ENCODE measurements at places on chromosomes 3 and 15. TPM values are rescaled to one million over a fixed set of nuclear protein-coding genes. Genes with fewer than 3 reads are reported as not detected.

GRCh38 chr15:50244153-50244552, 21.4 kb downstream of the HDC start:
- no peak for DNase-seq
- no peak overlapping the region for H3K4me3 ChIP-seq
- no peaks in the 10 kb centered on the region for H3K27me3 ChIP-seq
- no peak overlapping the region for H3K27ac ChIP-seq
- peaks cover 24% of the 10 kb centered on the region for H3K4me1 ChIP-seq

DNA sequence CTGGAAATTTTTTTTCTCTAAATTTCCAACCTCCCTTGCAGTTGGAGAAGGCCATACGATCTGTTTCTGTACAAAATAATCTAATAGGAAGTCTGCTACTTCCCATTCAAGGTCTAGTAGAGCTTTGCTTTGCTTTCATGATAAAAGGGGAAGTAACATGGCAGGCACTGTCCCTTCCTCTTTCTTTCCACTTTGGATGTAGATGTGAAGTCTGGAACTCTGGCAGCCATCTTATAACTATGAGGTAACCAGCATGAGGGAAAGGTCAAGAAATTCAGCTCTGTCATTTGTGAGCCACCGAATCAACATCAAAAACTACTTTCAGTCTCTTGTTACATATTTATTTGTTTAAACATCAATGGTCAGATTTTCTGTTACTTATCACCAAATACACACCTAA, 156.3 kb downstream of the MTHFS start:
- H3K27me3 ChIP-seq = peaks cover 6% of the 10 kb centered on the region
- no peak overlapping the region for H3K27ac ChIP-seq
- no peaks in the 10 kb centered on the region for H3K4me1 ChIP-seq
- DNase-seq = no peak

DNA sequence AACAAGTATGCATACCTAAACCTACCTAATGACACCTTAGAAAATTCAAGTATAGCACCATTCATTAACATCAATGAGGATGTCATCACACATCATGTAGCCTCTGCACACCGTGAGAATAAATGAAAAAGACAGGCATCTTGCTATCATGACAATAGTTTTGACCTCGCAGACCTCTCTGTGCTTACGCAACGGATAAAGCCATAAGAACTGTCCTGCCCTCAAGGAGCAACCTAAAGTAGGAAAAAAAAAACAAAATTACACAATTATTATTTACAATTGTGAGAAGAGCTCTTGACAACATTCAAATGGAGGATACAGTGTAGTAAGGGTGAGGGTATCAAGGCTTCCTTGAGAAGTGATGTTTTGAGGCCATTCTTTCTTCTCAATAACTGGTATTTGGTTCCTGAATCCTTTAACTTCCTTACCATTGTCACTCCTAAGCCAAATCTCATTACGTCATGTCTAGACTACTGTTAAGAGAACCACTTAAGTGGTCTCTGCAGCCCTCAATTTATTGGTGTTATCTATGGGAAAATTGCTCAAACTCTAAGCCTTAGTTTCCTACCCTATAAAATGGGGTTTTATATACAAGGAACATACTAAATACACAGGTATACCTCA, 7.0 kb upstream of the SETD5 start:
- peaks cover 57% of the 10 kb centered on the region for H3K4me1 ChIP-seq
- DNase-seq = no peak
- peak overlapping the region; percentile 60 for H3K27ac ChIP-seq
- H3K4me3 ChIP-seq = peak overlapping the region; percentile 15
- H3K27me3 ChIP-seq = no peaks in the 10 kb centered on the region

- no peaks in the 10 kb centered on the region for H3K36me3 ChIP-seq
- no peak for DNase-seq
- no peak overlapping the region for H3K27ac ChIP-seq
- peaks cover 2% of the 10 kb centered on the region for H3K27me3 ChIP-seq
Measured at GRCh38 chr3:25460751-25461150, 32.7 kb downstream of the RARB start.

- peaks cover 2% of the 10 kb centered on the region for H3K27me3 ChIP-seq
- no peak within 1 kb of the TSS for H3K4me3 ChIP-seq
- no peak for DNase-seq
- H3K27ac ChIP-seq = no peak within 1 kb of the TSS
- peaks cover 12% of the 10 kb centered on the region for H3K4me1 ChIP-seq
Measured at GRCh38 chr3:45885979-45886705, at the start of gene CCR9. CCR9 (plus strand) TSS chr3:45886543; CDS start chr3:45894934, 8,391 bp downstream.

GRCh38 chr3:17840126-17840525, 97.7 kb upstream of the TBC1D5 start:
- no peak for DNase-seq
- H3K4me3 ChIP-seq = no peak overlapping the region
- H3K4me1 ChIP-seq = no peaks in the 10 kb centered on the region
- no peaks in the 10 kb centered on the region for H3K27me3 ChIP-seq

DNA sequence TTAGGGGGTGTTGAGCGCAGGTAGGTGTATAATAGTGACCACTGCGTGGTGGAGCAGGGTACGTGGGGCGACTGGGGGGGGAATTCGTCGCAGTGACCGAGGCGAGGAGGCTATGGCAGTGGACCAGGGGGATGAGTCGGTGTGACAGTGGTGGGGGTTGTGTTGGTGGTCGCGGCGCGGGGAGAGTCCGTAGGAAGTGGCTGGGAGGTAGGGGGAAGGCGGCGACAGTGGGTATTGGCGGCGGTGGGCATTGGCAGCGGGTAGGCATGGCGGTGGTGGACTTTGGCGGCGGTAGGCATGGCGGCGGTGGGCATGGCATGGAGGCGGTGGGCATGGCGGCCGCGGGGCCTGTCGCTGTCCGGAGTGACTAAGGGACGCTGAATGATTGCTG, 739 bp downstream of the SNRPN start:
- H3K4me3 ChIP-seq = peak overlapping the region; percentile 92
- peaks cover 21% of the 10 kb centered on the region for H3K4me1 ChIP-seq
- H3K27me3 ChIP-seq = no peaks in the 10 kb centered on the region
- DNase-seq = no peak
- H3K36me3 ChIP-seq = peaks cover 22% of the 10 kb centered on the region
- peak overlapping the region; percentile 97 for H3K27ac ChIP-seq

DNA sequence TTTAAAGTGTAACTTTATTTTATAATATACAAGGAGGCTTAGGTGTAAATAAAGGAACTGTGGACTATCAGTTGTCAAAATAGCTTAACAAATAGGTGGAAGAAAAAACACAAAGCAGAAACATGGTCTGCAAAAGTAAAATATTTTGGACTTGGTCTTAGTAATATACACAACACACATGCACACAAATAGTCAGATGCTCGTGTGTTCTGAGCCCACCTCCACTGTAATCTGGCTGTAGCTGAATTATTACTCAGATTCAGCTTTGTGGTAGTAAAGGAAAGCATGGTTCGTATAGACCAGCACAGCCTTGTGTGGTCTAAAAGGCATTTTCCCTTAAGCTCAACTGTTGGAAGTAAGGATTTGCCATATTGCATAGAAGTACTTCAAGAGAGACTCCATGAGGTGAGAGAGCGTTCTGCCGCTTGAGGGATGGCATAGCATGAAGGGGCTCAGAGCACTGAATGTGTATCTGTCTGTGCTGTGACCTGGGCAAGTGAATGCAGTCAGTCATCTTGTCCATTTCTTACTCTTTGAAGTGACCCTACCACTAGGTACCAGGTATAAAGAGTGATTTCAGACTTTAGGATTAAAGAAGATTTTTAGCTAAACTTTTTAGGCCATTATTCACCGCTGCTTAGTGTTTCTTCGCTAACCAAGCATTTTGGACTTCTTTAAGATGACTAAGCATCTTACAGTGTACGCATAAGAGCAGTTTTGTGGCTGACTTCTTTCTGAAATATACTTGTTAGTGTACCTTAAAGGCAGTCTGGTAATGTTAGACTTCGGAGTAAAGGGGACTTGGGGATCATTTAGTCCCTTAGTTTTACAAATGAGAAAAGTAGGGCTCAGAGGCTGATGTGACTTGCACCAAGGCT, 15.2 kb downstream of the TPM1 start:
- no peaks in the 10 kb centered on the region for H3K27me3 ChIP-seq
- no peak overlapping the region for H3K4me3 ChIP-seq
- no peak for DNase-seq

DNA sequence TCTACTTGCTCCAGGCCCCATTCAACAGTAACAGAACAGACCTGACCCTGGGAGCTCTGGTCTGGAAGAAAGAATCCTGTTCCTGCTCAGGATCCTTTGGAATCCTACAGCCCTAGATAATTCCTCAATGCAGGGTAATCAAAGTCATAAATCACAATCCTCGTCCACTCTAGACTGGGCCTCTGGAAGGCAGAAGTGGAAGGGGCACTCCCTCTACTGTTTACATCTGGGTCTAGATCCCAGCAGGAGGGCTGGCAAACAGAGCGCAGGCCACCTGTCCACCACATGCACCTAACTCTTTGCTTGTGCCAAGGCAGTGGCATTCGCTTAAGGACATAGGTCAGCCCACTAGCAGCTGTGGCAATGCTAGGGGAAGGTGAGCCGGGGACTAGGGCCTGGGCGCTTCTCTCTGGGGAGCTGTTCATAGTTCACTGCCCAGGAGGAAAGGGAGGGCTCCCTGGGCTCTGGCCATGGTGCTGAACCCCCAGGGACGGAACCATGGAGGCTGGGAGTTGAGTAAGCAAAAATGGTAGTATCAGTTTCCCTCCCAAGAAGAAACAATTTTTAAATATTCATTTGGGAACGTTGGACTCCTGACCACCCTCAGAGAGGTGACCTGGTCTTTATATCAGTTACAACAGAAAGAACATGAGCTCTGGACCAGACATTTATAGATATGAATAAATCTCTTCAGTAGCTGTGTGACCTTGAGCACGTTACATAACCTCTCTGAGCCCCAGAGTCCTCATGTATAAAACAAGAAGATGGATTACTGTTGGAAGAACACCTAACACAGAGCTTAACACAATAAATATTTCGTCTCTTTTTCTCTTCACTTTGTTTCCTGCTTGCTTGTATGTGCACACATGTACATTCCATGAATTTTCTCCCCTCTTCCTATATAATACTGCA, 90.2 kb downstream of the NTRK3 start:
- no peaks in the 10 kb centered on the region for H3K36me3 ChIP-seq
- no peak overlapping the region for H3K27ac ChIP-seq
- no peak overlapping the region for H3K4me3 ChIP-seq

DNA sequence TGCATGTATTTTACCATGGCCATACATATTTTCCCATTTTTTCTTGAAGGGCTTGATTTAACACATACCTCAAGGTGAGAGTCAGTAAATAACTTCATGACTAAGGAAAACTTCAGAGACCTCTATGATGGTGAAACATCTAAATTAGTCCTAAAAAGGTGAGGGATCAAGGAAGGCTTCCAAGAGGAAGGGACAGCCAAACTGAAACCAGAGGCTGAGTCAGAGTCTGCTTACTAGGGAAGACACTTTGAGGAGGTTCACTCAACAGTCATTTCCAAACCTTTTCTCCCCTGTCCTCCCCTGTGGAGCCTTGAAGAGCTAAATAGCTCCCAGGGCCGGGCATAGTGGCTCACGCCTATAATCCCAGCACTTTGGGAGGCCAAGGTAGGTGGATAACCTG, 206.6 kb downstream of the SHQ1 start:
- peaks cover 2% of the 10 kb centered on the region for H3K27me3 ChIP-seq
- no peaks in the 10 kb centered on the region for H3K36me3 ChIP-seq

DNA sequence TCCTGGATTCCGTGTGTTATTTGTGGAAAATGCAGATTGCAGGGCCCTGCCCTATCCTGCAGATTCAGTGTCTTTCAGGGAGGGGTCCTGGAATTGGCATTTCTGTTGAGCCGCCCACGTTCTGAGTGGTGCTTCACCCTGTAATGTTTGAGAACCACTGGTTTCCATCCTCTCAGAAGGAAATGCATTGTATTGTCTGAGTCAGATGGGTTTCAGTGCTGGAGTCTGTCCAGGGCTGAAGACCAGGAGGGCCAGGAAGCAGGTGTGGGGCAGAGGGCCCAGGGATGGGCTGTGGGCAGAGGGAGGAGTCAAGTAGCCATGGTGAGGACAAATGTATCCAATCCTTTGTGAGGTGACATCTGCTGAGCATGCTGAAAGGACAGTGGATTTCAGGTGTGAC, 123.8 kb downstream of the SV2B start:
- DNase-seq = no peak
- H3K27ac ChIP-seq = no peak overlapping the region
- no peaks in the 10 kb centered on the region for H3K36me3 ChIP-seq
- no peak overlapping the region for H3K4me3 ChIP-seq

DNA sequence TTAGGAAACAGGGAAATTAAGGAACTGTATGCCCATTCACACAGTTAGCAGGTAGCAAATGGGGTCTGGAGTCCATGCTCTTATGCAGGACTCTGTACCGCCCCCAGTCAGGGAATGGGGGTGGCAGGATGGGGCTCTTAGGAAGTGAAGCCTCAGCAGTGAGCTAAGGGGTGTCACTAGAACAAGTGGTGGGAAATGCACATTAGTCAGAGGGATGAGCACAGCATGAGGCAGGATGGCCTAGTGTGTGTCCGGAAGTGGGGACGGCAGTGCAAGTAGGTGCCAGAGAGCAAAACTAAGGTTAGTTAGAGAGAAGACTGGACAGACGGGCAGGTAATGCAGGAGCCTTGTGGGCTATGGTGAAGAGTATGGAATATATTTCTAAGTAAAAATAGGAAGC, 60.7 kb downstream of the ST3GAL6 start:
- no peaks in the 10 kb centered on the region for H3K4me1 ChIP-seq
- no peaks in the 10 kb centered on the region for H3K27me3 ChIP-seq
- H3K4me3 ChIP-seq = no peak overlapping the region
- DNase-seq = no peak
- H3K27ac ChIP-seq = no peak overlapping the region

DNA sequence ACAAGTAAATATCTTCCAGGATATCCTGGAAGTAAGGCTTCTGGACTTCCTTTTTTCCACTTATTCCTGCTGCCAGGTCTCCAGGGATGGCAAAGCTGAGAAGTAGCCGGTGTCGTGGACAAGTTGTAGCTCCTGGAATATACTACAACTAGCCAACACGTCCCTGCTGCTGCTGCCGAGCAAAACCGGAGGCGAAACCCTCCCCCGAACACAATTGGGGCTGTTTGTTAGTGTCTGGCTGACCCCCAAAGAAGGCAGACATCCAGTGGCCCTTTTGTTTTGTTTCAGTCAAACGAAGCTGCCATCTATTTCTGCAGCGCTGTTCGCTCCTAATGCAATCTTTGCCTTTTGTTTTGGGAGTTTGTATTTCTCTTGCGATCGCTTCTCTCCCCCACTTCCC, 45.3 kb upstream of the EIF5A2 start:
- no peak for DNase-seq
- H3K36me3 ChIP-seq = no peaks in the 10 kb centered on the region
- H3K27me3 ChIP-seq = peaks cover 10% of the 10 kb centered on the region

GRCh38 chr3:156299569-156299968, 179.2 kb downstream of the KCNAB1 start:
- peaks cover 10% of the 10 kb centered on the region for H3K27me3 ChIP-seq
- no peak overlapping the region for H3K4me3 ChIP-seq
- no peak for DNase-seq
- no peaks in the 10 kb centered on the region for H3K36me3 ChIP-seq
- no peak overlapping the region for H3K27ac ChIP-seq

Gene BSN
- total RNA-seq = 0.23 TPM

Gene RASGRP1
- total RNA-seq = 88.5 TPM

Gene CKMT1A
- not detected for total RNA-seq

Gene DNAJB8
- total RNA-seq = not detected

Gene CACNA2D2
- 4.9 TPM for total RNA-seq
